ENCODE measurements at places on chromosomes 4 and X.

- DNase-seq: no peak
Measured at GRCh38 chr4:69874507-69874906, 14.6 kb upstream of the SULT1E1 start.

- no peak for DNase-seq
Measured at GRCh38 chr4:150080337-150080736, 2.1 kb downstream of the DCLK2 start.

DNA sequence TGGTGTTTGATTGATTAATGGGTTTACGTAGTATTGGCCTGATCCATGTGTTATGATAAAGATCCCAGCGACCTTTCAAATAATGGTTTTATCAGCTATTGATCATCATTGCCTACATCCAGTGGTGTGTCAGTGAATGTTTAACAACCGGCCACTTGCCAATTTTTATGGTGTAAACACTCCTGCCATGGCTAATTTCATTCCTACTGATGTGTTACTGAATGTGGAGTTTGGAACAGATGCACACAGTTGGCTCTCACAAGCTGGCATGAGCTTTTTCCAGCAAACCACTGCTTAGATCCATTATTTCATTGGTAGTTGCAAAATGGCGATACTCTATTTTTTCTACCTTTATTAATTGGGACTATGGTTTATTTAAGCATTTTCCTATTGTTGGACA, 139.9 kb downstream of the REPS2 start:
- DNase-seq: no peak

DNA sequence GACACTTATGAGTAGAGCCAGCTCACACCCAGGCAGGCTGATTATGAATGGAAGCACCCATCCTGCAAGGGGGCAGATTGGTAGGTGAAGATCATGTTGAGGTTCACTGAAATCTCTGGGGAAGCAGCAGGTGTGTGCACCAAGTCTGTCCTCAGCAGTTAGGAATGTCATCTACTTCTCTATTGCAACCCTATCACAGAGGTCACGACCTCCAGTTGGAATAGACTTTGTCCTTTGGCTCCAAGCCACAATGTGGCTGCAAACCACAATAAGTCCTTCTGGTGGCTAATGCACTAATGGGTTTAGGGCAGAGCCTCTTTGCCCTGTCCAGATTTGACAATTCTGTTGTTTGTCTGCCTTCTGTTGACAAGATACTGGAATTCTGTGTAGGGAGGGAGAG, 1056.7 kb downstream of the PCDH19 start:
- DNase-seq: no peak

DNA sequence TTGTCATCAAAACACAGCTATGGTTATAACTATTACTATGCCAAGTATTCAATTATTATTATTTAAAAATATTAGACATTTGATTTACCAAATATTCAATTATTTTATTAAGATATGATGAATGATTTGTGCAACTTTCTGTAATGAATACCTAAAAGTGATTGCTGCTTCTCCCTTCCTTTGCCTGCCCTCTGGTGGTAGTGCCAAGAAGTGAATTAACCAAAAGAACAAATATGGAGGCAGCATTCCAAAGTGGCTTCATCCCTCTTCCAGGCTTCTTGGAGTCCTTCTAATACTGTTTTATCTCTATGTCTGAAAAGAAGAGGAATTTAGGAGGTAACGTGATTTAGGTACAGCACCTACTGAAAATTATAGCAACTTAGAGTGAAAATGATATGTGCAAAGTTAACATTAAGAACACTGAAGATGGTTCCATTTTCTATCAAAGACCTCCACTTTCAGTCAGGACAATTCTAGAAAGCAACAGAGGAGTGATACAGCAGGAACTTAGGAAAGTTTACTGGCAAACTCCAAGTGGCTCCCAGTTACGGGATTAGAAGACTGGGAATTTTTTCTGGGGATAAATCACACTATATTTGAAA, 43.0 kb downstream of the ENPEP start:
- DNase-seq: no peak

Data from GOT3 (cell line).